ENCODE measurements at places on chromosomes 1 and 21. TPM values are rescaled to one million over a fixed set of nuclear protein-coding genes. Genes with fewer than 3 reads are reported as not detected.

- DNase-seq, result no peak
These were observed 13.2 kb downstream of the LAX1 start for GRCh38 chr1:203778146-203778545.

DNA sequence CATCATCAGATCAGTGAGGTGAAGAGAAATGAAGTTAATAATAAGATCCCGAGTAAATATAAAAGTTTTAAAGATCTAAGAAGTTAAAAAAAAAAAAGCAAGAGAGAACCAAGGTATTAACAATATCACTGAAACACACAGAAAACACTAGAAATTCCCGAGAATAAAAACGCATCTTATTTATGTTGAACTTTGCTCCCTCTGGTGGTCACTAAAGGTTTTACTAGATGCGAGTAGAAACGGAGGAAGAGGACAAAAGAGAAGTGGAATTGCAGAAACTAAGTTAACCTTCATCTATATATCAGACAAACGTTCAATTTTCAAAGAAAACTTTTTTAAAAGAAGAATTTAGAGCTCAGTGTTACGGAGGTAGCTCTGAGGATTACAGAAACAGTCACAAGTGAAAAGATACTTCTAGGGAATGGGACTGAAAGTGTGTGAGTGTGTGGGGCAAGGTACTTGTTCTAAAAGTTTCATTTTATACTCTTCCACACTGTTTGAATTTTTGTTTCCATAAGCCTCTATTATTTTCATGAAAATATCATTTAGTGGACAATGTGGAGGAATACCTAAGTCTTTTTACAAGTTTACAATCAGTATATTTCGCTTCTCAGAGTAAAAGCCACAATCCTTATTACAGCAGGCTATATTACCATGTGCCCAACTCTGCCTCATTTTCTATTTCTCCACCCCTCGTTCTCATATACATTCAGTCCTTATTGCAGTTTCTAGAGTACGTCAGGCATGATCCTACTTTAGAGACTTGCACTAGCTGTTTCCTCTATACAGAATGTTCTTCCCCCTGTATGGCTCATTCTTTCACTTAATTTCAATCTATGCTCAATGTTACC, 19.7 kb downstream of the ACBD6 start:
- no peak for DNase-seq

Gene PDZK1IP1
- not detected for total RNA-seq

Gene FMO5
- 0.17 TPM for total RNA-seq

- DNase-seq, result no peak
These were observed 11.2 kb upstream of the HMGCS2 start for GRCh38 chr1:119779869-119780356.

- DNase-seq, result peak; percentile 7
These were observed 113.1 kb upstream of the IRF2BP2 start for GRCh38 chr1:234722904-234723720.

Gene SPRR1A
- total RNA-seq, result not detected

DNA sequence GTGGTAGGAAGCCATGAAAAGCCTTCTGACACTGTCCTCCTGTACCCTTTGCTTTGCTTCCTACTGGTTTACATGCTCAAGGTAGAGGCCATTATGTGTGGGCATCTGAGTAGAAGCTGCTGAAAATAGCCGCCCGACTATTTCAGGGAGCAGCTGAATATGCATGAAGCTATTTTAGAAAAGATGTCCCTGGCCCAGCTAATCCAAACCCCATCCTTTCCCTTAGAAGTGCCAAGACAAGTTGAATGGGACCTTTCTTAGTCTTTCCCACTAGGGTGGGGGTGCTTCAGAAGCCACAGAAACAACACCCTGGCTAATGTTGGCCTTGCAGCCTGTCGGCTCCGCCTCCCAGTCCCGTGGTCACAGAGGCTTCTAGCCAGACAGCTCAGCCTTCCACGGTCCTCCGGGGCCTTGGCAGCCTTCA, 205.1 kb upstream of the EDN2 start:
- no peak for DNase-seq

- no peak for DNase-seq
These were observed 118.5 kb downstream of the PLD5 start for GRCh38 chr1:242405947-242406346.

DNA sequence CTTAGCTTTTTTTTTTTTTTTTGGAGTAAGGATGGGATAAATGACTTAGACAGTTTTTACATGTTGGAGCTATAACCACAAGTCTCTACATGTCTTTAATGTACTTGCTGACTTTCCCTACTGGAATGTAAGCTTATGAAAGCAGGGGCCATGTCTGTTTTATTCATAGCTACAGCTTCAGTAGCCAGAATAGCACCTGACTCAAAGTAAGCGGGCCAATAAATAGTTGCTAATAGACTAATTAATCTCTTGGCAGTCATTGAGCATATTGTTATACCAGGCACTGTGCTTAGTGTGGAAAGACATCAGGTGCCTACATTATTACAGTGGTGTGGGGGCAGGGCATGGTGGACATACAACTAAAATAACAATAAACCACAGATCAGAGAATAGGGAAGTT, 84.4 kb upstream of the HOOK1 start:
- no peak for DNase-seq

Gene GOLT1A
- total RNA-seq, result not detected

DNA sequence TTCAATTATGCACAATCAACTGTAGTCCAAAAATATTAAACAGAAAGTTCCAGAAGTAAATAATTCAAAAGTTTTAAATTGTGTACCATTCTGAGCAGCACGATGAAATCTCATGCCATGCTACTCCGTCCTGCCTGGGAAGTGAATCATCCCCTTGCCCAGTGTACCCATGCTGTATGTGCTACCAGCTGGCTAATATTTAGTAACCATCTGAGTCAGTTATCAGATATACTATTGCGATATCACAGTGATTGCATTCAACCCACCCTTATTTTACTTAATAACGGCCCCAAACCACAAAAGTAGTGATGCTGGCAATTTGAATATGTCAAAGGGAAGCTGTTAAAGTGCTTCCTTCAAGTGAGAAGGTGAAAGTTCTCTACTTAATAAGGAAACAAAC, 56.2 kb downstream of the EVI5 start:
- no peak for DNase-seq

Gene TRIM45
- 1.1 TPM for total RNA-seq

DNA sequence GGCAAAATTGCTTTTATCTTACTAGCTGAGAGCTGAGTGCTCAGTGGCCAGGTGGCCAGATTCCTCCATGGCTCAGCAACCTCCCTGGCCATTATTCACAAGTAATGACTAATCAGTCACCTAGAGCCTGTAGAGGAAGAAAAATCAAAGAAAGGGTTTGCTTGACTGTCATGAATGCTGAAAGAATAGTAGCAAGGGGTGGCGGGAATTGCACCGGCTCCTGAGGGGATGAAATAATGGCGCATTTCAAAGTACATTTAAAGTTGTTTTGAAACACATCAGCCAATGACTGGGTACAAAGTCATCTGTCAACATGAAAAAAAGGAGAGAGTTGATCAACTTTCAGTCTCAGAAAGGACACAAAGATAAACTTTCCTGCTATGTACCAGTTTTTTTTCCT, 99.5 kb downstream of the OMA1 start:
- DNase-seq, result no peak

DNA sequence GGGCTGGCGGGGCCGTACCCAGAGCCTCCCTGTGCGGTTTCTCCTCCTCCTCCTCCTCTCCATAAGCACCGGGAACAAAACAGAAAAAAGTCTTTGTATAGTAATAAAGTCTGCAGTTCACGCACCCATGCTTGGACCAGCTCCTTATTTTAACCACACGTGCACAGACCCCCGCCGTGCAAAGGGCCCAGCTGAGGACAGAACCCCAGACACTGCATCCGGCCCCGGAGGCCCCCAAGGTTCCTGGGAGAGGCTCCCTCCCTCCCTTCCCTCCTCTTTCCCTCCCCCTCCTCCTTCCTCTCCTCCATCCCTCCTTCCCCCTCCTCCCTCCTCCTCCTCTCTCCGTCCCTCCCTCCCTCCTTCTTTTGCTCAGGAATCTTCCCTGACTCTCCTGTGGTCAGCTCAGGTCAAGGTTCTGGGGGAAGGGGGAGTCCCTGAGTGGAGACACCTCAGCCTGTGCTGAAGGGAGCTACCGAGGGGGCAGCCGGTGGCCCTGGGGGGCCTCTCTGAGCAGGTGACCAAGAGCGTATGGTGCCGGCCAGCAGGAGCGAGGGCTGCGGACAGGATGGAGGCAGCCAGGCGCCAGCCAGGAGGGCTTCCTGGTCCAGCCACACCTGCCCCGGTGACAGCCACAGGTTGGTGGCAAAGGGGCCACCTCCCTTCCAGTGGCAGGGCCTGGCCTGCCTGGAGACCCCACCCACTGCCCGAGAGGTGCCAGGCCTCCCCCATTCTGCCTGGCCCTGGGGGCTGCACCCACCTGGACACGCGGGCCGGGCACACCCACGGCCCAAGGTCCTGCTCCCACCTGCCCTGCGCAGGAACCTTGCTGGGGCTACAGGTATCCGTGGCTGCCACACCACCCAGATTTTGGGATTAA, 3.2 kb upstream of the TTLL10 start:
- DNase-seq, result no peak

Gene PDE4B
- 24.3 TPM for total RNA-seq

- DNase-seq, result no peak
These were observed 682.4 kb upstream of the TPTE start for GRCh38 chr21:9838738-9839642.

- no peak for DNase-seq
These were observed 140.2 kb upstream of the DNAH14 start for GRCh38 chr1:224789311-224789710.

Gene PLA2G2D
- total RNA-seq, result not detected

- no peak for DNase-seq
These were observed 80.2 kb downstream of the NTMT2 start for GRCh38 chr1:170225781-170226530.

DNA sequence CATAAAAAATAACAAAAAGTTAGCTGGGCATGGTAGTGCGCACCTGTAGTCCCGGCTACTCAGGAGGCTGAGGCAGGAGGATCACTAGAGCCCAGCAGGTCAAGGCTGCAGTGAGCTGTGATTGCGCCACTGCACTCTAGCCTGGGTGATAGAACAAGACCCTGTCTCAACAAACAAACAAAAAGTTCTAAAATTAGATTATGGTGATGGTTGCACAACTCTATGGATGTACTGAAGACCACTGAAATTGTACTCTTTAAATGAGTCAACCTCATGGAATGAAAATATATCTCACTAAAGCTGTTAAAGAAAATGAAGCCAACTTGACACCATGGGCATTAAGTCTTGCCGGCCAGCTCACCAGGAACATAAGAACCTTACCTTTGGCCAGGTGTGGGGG, 9.1 kb downstream of the MRAP start:
- no peak for DNase-seq

Measured in activated T-helper 1 cell treated with anti-CD3 and anti-CD28 coated beads, Interleukin-12 subunit alpha, Interleukin-12 subunit beta, Interleukin-2, Interleukin-4 antibody, amounts not matched to agents 30 ng/mL and 10 ng/mL and 1 ng/mL, durations not matched to agents 14 hours and 24 hours and 36 hours (primary cell).